ENCODE measurements at places on chromosomes 3 and 15. TPM values are rescaled to one million over a fixed set of nuclear protein-coding genes. Genes with fewer than 3 reads are reported as not detected.

GRCh38 chr3:42179110-42179725, 86.8 kb downstream of the CCK start:
- no peak for DNase-seq

DNA sequence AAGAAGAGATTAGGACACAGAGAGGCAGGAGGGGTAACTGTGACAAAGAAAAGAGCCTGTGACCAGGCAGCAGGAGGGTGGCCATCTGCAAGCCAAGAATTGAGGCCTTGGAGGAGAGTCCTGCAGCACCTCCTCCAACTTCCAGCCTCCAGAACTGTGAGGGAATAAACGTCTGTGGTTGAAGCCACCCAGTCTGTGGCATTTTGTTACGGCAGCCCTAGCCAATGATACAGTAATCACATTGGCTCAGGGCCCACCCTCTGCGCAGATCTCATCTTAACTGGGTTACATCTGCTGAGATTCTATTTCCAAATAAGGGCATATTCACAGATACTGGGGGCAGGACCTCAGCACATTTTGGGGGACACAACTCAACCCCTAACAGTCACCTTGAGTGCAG, 11.3 kb downstream of the SELENOS start:
- no peak for DNase-seq

DNA sequence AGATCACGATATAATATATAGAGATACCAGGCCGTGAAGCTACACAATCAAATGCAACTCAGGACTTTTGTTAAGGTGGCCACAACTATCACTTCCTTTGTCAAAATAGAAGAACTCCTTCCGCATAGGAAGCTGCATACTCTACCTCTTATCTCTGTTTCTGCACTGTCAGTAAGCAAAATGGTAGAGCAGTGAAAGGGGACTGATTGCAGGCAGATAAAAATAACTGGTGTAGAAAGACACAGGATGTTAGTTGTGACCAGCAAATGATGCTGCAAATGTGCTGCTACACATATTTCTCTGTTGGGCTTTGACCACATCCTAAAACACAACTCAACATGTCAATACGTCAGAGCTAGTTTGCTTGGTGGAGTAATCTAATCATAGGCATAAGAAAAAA, 16.3 kb upstream of the TRAT1 start:
- DNase-seq = no peak

GRCh38 chr15:67227846-67228245, 26.6 kb downstream of the AAGAB start:
- DNase-seq = no peak

DNA sequence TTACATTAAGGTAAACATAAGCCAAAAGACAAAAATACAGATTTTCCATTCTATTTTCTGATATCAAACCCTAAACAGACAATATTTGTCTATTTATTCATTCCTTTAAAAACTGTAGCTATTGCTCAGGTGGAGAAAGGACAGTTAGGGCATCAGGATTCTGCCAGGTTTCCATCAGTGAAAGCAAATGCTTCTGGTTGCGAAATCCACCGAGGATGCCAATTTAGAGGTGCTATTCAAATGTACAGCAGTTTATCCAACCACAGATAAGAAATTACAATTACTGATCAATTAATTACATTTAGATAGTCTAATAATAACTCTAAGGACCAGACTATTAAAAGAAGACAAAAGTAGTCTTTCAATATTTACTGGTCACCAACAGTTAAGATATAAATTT, 3.9 kb downstream of the TOMM70 start:
- no peak for DNase-seq

GRCh38 chr15:41161736-41162135, 45.7 kb upstream of the INO80 start:
- DNase-seq = no peak

DNA sequence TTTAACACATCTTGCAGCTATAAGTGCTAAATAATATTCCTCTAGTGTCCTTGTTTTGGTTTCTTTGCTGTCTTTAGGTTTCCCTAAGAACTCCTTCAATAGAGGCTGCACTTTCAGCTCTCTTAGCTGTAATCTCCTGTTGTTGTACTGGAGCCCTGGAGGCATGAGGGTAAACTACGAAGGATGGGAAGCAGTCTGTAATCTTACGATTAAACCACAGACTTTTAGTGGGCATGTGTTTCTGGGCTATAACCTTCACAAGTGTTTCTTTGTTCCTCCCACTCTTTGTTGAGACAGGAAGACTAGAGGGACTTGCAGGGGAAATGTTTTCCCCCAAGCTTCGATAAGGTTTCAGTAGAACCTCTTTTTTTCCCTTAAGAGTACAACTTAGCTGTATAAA, 1058.1 kb downstream of the NSUN3 start:
- no peak for DNase-seq

DNA sequence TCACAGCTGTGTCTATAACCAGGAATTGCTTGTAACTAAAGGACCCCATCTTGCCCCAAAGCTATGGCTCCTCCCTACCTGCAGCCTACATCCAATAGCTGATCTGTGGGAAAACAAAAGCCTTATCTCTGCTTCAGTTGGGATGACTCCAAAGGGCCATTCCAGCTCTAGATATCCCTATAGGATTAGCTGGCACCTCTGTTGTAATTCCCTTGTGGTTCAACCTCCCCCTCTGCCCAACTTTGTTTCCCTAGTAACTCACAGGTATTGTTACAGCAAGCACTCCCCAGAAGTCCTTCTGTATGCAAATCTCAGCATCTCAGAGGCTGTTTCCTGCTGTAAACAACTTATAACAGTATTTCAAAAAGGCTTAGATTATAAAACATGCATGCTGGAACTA, 478.6 kb downstream of the AGBL1 start:
- no peak for DNase-seq

DNA sequence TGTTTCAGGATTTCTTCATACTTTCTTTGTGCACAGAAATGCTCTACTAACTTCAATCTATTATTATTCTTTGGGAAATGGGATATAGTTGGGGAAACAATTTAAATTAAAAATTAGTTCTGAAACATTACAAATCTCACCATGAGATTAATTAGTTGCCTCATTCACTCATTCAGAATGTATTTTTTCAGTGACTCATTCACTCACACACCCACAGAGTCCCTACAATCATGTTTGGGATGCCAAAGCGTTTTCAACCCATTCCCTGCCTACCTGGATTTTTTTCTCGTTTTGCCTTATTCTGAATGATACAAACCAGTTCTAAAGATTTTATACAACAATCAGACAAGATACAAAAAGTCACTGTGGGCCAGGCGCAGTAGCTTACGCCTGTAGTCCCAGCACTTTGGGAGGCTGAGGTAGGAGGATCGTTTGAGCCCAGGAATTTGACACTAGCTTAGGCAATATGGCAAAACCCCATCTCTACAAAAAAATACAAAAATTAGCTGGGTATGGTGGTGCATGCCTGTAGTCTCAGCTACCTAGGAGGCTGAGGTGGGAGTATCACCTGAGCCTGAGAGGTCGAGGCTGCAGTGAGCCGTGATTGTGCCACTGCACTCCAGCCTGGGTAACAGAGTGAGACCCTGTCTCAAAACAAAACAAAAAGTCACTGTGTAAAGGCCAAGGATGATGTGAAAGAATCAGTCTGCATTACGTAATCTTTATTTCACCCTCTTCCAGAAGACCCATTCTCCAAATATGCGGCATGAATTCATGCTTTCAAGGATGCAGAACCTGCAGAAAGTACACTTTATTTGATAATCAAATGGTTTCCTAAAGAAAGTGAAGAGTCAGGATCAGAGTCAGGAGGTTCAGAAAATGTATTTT, 34.8 kb upstream of the ARHGEF3 start:
- DNase-seq = no peak

- DNase-seq = no peak
These were observed 14.2 kb downstream of the CIB1 start for GRCh38 chr15:90219421-90220141.

- DNase-seq = no peak
These were observed 661.2 kb upstream of the NR2F2 start for GRCh38 chr15:95669146-95669922.

GRCh38 chr3:119343719-119344118, 49.5 kb downstream of the ARHGAP31 start:
- no peak for DNase-seq

DNA sequence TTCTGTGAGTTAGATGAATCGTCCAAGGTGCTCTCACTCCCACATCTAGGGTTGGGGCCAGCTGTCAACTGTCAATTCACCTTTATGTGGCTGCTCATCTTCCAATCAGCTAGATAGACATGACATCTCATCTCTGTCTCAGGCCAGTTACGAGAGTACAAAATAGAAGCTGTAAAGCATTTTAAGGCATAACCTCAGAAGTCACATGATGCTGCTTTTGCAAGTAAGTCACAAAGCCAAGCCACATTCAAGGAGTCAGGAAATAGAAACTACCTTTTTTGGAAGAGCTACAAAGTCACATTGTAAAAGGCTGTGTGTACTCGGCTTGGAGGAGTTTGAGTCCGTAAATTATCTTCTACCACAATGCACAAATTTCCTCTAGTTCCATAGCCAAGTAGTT, 5.1 kb upstream of the CCR1 start:
- DNase-seq = no peak

GRCh38 chr3:65671004-65671403, 367.7 kb downstream of the MAGI1 start:
- no peak for DNase-seq

- no peak for DNase-seq
These were observed 249.4 kb downstream of the LPP start for GRCh38 chr3:188403404-188403803.

- DNase-seq = no peak
These were observed 2.3 kb upstream of the MED12L start for GRCh38 chr3:151082880-151083838.

DNA sequence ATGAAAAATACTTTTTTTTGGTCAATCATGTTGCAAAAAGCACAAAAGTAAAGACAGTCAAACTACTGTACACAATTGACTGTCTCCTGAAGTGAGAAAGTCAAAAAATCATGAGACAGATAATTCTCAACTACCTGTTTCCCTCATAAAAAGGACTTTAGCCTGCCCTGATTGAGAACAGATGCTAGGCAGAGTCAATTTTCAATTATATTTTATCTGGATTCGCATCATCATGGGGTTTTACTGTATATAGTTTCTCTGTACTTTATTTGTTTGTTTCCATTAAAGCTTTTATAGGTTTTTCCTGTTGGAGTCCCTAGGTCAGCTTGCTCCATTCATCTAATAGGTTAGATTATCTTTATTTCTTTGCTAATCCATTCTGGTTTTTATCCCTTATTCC, 53.8 kb downstream of the ECT2 start:
- DNase-seq = no peak

- no peak for DNase-seq
These were observed 746.8 kb downstream of the GRM7 start for GRCh38 chr3:7607676-7608075.

- DNase-seq = peak; percentile 65
These were observed 57.5 kb upstream of the HACD2 start for GRCh38 chr3:123642182-123642956.

DNA sequence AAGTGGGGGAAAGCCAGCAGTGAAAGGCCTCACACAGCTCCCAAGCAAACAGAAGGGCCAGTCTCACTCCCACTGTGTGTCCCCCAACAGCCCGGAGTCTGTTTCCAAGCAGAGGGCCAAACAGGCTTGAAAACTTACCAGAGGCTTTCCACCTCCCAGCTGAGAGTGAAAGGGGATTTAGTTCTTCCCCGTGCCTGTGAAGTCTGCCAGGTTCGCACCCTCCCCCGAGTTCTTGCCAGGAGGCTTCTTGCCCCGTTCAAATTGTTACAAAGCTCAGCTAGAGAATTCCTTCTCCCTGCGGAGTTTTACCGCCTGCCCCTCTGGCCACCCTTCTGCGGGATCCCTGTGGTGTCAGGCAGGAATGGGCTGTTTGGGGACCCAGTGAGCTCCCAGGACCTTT, 68.0 kb upstream of the WNT7A start:
- no peak for DNase-seq

GRCh38 chr3:189773056-189773455, 141.9 kb downstream of the TP63 start:
- DNase-seq = no peak

DNA sequence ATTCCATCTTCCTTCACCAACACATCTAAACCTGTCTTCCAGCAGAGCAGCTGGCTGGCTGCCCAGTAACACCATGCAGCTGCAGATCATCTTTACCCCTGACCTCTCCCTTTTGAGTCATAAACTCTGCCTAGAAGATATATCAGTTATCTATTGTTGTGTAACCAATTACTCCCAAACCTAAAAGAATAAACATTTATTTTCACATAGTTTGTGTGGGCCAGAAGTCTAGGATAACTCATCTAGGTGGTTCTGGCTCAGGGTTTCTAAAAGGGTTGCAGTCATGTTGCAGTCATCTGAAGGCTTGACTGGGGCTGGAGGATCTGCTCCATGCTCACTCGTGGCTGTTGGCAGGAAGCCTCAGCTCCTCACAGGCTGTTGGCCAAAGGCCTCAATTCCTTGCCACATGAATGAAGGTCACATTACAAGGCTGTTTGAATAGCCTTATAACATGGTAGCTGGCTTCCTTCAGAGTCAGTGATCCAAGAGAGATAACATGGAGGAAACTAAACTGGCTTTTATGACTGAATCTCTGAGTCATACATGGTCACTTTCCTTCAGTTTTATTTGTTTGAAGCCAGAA, 92.8 kb downstream of the GOLIM4 start:
- DNase-seq = no peak

GRCh38 chr3:195101927-195102608, 168.9 kb downstream of the XXYLT1 start:
- DNase-seq = no peak

DNA sequence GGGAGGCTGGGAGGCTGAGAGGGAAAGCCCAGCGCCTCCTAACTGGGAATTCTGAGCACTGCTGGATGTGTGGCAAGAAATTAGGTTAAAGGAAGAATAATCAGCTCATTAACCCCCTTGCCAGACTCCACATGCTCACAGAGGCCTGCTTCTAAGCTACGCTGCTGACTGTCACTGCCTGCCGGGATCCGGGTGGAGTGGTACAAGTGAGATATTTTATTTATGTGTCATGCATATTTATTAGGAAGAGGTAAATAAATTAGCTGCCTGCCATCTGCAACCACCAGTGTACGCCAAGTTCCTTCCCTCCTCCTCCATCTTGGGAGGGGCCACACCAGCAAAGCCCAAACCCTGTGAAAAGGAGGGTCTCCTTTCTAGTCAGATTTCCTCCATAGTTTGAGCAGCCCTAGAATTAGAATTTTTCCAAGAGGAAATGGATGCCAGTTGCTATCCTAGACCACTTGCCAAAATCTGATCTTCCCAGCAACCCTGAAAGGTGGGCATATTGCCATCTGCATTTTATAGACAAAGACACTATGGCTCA, 43.5 kb upstream of the GRIP2 start:
- DNase-seq = no peak

Gene ADAMTS9
- 22.8 TPM for polyA plus RNA-seq

Gene C3orf80
- polyA plus RNA-seq = 0.10 TPM

Gene LMAN1L
- 0.03 TPM for polyA plus RNA-seq

Gene DUOX1
- polyA plus RNA-seq = 0.80 TPM

Gene GCNT3
- 0.37 TPM for polyA plus RNA-seq

Gene IQCH
- 0.83 TPM for polyA plus RNA-seq

Gene ATP13A5
- not detected for polyA plus RNA-seq

Gene BNC1
- 0.07 TPM for polyA plus RNA-seq

Gene GRAMD2A
- 0.06 TPM for polyA plus RNA-seq

Gene MED12L
- polyA plus RNA-seq = 0.07 TPM

Gene SEMA6D
- polyA plus RNA-seq = 7.3 TPM

Gene ANKRD63
- polyA plus RNA-seq = not detected

Gene AGTR1
- polyA plus RNA-seq = 4.5 TPM

Gene IQCF5
- not detected for polyA plus RNA-seq

Gene B3GALNT1
- 18.7 TPM for polyA plus RNA-seq

All from heart right ventricle (tissue), 16 donors.